ENCODE measurements at places on chromosomes 2 and 18.

DNA sequence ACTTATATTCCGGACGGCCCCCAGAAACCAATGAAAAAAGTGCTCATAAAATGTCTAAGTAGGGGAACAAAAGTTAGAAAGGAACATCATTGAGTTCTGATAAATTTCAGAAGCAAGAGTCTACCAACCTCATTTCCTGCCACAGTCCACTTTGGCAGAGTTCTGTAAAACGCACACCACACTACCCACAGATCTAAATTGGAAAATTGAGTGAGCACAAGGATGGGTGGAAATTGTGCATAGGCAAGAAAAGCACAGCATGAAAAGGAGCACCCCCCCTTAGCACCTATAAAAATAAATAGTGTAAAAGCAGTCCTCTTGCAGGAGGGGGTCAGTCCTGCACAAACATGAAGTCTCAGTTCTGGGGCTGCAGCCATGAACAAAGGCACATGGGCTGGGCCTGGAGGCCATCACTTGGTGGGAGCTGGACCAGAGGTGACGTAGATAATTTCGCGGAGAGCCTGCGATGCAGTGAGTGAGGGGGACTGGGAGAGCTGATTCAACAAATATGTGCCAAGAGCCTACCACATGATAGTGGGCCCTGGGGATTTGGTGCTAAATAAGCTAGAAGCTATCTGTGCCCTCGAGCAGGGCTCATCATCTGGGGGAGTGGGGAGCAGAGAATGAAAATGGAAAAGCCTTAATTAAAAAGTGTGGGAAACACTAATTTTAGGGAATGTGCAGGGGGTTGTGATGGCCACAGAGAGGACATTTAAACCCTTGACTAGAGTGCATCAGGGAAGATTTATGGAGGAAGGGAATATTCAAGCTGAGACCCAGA, 48.9 kb upstream of the SPP2 start:
- no peak for DNase-seq
- H3K4me1 ChIP-seq = peaks cover 17% of the 10 kb centered on the region
- H3K27me3 ChIP-seq = peaks cover 12% of the 10 kb centered on the region
- no peaks in the 10 kb centered on the region for H3K36me3 ChIP-seq

DNA sequence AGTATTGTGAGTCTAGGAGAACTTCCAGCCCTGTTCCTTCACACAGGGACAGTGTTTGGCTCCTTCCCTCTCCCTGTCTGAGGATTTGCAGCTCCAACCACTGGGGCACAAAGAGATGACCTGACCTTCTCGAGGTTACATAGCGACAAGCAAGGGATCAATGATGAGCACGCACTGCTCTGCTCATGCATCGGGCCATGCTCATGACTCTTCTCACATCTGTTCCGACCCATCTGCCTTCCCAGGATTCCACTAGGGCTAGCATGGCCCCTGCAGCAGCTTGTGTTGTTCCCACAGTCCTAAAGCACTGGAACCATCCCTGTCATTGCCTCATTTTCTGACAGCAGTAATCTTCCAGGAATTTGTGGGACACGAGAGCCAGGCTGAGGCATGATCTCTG, 78.8 kb upstream of the ARHGAP28 start:
- H3K27ac ChIP-seq = no peak overlapping the region
- no peak for DNase-seq
- no peaks in the 10 kb centered on the region for H3K36me3 ChIP-seq
- H3K4me3 ChIP-seq = no peak overlapping the region
- no peaks in the 10 kb centered on the region for H3K4me1 ChIP-seq

- peaks cover 10% of the 10 kb centered on the region for H3K36me3 ChIP-seq
- no peaks in the 10 kb centered on the region for H3K27me3 ChIP-seq
- no peak overlapping the region for H3K4me3 ChIP-seq
- no peaks in the 10 kb centered on the region for H3K4me1 ChIP-seq
- H3K27ac ChIP-seq = no peak overlapping the region
- DNase-seq = no peak
Observed at GRCh38 chr18:57640749-57641148, 19.1 kb upstream of the NARS1 start.

- H3K4me3 ChIP-seq = no peak overlapping the region
- H3K4me1 ChIP-seq = peaks cover 34% of the 10 kb centered on the region
- no peak overlapping the region for H3K27ac ChIP-seq
Observed at GRCh38 chr2:101337877-101338276, 29.4 kb upstream of the RNF149 start.

DNA sequence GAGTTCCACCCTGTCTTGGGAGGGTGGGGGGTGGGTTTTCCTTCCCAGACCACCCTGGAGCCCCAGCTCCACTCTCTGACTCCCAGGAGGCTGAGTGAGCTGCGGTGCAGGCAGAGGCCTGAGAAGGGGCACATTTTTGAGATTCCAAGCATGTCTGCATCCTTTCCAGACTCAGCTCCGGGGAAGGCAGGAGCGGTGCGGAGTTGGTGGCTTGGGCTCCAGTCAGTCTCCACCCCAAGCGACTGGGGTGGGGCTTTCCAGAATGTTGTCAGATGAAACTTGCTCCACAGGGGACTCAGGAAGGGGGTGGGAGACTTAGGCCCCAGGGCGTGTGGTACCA, 44.2 kb upstream of the HS6ST1 start:
- no peak overlapping the region for H3K27ac ChIP-seq
- DNase-seq = no peak
- peaks cover 26% of the 10 kb centered on the region for H3K27me3 ChIP-seq
- no peaks in the 10 kb centered on the region for H3K36me3 ChIP-seq

DNA sequence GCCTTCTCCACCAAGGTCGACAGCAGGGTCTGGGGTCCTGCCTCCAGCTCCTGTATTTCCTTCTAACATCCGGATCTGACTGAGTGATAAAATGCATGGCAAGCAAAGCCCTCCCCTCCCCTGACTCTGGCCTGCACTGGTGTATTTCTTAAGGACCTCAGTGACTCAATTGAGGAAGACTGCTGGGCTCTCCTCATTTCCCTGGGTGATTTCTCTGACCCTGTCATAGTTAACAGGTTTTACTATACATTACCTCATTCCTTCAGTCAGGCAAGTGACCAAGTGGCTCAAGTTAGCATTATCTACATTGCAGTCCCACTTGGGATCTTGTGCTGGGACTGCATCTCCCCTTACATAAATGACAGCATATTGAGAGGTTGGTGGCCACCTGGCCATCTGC, 38.8 kb upstream of the CCBE1 start:
- H3K27me3 ChIP-seq = no peaks in the 10 kb centered on the region

DNA sequence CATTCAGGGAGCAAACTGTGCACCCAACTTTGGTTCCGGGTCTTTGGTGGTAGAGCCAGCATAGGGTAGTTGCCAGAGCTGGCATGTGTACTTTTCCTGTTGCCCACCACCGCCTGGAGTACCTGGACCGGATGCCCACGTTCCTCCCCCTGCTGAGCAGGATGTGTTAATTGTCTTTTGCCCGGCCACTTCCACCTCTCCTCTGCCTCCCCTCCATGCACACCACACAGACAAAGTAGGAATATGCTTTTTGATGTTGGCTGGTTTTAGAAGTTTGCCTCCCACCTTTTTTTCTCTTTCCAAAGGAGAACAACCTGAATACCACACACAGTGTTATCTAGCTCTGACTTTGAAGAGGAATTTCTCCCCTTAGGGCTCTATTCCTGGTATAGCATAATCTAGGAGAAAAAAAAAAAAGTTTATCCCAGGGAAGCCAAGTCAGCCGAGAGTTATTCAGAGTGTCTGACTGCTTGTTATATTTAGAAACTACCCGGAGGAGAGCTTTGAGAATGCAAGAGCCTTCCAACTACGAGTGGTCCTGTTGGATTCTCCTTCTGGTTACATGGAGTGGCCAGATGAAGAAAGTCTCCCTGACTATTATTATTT, 111.9 kb downstream of the SETBP1 start:
- H3K27me3 ChIP-seq = no peaks in the 10 kb centered on the region
- peaks cover 18% of the 10 kb centered on the region for H3K4me1 ChIP-seq
- no peak overlapping the region for H3K27ac ChIP-seq
- H3K4me3 ChIP-seq = no peak overlapping the region
- no peaks in the 10 kb centered on the region for H3K36me3 ChIP-seq
- no peak for DNase-seq

GRCh38 chr2:147365622-147366021, 479.2 kb upstream of the ACVR2A start:
- no peaks in the 10 kb centered on the region for H3K27me3 ChIP-seq
- no peak for DNase-seq
- no peaks in the 10 kb centered on the region for H3K36me3 ChIP-seq
- H3K4me1 ChIP-seq = peaks cover 18% of the 10 kb centered on the region
- no peak overlapping the region for H3K27ac ChIP-seq
- H3K4me3 ChIP-seq = no peak overlapping the region

DNA sequence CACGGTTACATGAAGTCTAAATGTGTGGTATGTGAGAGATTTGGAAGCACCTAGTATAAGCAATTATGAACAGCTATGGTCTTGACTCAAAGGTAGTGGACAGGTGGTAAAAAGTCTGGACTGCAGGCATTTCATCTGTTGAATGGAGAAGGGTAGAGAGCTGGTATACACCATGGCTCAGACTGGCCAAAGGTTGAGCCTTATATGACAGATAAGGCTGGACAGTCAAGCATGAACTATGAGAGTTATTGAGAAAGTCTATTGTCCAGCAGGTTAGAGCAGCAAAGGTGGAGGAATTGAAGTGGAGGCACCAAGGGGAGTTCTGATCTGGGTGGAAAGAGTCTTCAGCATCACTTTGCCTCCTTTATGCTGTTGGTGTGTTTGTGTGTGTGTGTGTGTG, 346.7 kb upstream of the SLC14A2 start:
- no peak overlapping the region for H3K4me3 ChIP-seq
- no peak overlapping the region for H3K27ac ChIP-seq
- DNase-seq = no peak

GRCh38 chr18:67476585-67476984, 39.9 kb downstream of the DSEL start:
- H3K36me3 ChIP-seq = no peaks in the 10 kb centered on the region
- DNase-seq = no peak
- H3K4me3 ChIP-seq = no peak overlapping the region
- no peak overlapping the region for H3K27ac ChIP-seq
- no peaks in the 10 kb centered on the region for H3K27me3 ChIP-seq

- DNase-seq = no peak
- H3K27ac ChIP-seq = no peak overlapping the region
- no peaks in the 10 kb centered on the region for H3K4me1 ChIP-seq
- H3K36me3 ChIP-seq = no peaks in the 10 kb centered on the region
- H3K4me3 ChIP-seq = no peak overlapping the region
Observed at GRCh38 chr2:100309973-100310719, 12.2 kb downstream of the LONRF2 start.

- H3K36me3 ChIP-seq = peaks cover 12% of the 10 kb centered on the region
- DNase-seq = no peak
- no peaks in the 10 kb centered on the region for H3K4me1 ChIP-seq
- H3K4me3 ChIP-seq = no peak overlapping the region
Observed at GRCh38 chr18:58690259-58690658, 19.0 kb downstream of the MALT1 start.

DNA sequence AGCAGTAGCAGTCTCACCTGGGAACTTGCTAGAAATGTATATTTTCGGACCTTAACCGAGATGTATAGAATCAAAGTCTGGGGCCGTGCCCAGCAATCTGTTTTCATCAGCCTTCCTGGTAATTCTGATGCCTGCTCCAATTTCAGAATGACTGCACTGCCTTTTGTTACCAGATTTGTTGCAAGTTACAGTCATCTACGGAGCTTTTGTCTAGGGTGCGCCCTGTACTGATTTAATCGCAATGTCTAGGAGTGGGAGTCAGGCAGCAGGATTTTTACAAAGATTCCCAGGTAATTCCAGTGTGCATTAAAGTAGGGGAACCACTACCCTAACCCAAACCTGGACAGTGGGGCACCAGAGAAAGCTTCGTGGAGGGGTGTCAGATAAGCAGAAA, 178.0 kb downstream of the HAUS1 start:
- peaks cover 17% of the 10 kb centered on the region for H3K4me1 ChIP-seq
- H3K4me3 ChIP-seq = no peak overlapping the region
- no peak overlapping the region for H3K27ac ChIP-seq
- no peak for DNase-seq
- no peaks in the 10 kb centered on the region for H3K27me3 ChIP-seq
- H3K36me3 ChIP-seq = peaks cover 4% of the 10 kb centered on the region

DNA sequence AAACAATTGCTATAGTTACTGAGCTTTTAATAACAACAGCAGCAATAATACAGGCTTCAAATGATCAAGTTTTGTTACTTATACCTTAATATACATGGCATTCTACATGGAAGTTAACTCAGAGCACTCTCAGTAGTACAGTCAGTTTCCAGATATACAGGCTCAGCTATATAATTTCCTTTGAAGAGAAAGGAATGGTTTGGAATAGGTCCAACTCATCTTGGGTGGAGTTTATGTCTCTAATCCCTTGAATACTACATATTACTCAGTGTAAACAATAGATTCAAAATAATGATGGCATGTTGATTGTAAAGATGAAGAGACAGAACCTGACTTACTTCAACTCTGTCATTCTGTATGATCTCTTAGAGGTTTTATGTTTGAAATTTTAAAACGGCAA, 174.9 kb downstream of the EPHA4 start:
- no peak overlapping the region for H3K27ac ChIP-seq
- no peak for DNase-seq
- H3K27me3 ChIP-seq = peaks cover 8% of the 10 kb centered on the region
- no peaks in the 10 kb centered on the region for H3K4me1 ChIP-seq

DNA sequence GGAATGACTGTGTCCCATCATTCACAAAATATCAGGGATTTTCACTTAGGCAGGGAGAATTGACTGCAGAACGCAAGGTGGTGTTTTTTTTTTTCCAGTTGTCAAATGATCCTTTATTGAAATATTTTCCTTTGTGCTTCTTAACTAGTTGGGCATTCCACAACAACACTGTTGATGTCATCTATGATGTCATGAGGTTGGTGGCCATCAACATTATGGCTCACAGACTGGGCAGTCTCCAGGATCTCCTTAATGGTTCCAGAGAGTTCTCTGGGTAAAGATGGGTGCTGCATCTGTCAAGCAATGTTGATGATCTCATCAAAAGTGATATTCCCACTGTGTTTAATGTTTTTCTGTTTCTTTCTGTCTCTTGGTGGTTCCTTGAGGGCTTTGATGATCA, 31.8 kb upstream of the PLEKHM3 start:
- no peak for DNase-seq
- no peak overlapping the region for H3K27ac ChIP-seq
- H3K4me1 ChIP-seq = no peaks in the 10 kb centered on the region
- H3K36me3 ChIP-seq = no peaks in the 10 kb centered on the region
- peaks cover 16% of the 10 kb centered on the region for H3K27me3 ChIP-seq
- no peak overlapping the region for H3K4me3 ChIP-seq

DNA sequence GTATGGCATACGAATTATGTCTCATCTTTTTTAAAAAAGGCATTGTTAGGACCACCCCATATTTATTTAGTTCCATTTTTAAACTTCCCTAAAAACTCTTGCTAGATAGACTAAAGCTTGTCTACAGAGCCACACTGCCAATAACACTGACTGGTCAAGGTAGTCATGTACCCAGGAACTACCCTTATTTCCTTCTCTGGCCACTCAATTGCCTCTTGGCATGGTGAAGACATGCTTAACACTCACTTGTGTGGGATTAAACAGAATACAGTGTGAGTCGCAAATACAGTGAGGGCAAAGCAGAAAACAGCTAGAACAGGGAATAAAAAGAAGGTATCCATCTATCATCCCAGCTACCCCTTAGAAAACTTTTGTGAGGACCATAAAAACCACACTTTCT, 57.4 kb downstream of the KCNG3 start:
- no peaks in the 10 kb centered on the region for H3K4me1 ChIP-seq
- DNase-seq = no peak
- H3K27ac ChIP-seq = no peak overlapping the region
- H3K4me3 ChIP-seq = no peak overlapping the region
- H3K36me3 ChIP-seq = no peaks in the 10 kb centered on the region
